ENCODE measurements at places on chromosomes 12 and 14.

GRCh38 chr12:122368361-122369073, 54.0 kb downstream of the CLIP1 start:
- DNase-seq = no peak

GRCh38 chr12:107079172-107080011, 14.0 kb downstream of the CRY1 start:
- no peak for DNase-seq

DNA sequence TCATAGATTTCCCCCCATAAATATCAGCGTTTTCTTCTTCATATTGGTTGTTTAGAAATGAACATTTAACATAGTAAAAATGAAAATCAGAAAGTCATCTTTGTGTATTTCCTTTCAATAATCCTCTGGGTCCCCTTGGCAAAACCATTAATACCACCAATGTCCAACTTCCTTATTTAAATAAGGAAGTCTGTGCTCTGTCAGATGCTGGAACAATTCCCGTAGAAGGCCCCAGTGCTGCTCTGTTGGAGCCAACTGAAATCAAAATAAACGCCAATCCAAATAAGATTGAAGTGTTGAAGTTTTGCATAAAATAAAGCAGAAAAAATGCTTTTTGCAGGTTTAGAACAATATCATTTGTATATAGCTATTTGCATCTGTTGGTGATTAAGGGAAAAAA, 93.1 kb downstream of the PPM1H start:
- no peak for DNase-seq

GRCh38 chr12:14907953-14908352, 22.3 kb upstream of the MGP start:
- DNase-seq = no peak

DNA sequence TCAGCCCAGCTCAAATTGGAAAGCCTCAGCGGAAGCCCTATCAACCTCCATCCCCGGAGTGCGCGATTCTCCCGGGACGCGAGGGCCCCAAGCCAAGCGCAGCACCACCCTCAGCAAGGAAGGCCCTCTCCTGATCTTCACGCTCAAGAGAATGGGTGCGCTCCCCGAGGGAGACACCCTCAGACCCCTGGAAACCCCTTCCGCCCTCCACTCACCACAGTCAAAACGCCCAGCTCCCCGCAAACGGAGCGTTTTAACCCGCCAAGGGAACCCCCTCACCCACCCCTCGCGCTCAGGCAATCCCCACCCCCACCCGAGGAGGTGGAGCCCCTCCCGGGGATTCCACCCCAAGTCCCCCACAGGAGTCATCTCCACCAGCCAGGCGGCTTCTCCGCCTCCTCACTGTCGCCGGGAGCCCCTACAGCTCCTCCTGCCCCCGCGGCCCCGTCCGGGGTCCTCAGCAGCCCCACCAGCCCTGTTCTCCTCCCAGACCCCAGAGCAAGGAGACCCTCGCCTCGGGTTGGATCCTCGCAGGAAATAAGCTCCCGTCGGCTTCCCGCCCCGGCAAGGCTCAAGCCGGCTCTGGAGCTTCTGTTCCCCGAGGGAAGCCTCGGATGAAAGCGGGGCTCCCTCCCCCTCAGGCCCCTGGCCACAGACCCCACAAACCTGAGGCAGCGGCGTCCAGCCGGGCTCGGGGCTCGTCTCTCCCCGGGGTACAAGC, 507 bp downstream of the BAZ2A start:
- no peak for DNase-seq

DNA sequence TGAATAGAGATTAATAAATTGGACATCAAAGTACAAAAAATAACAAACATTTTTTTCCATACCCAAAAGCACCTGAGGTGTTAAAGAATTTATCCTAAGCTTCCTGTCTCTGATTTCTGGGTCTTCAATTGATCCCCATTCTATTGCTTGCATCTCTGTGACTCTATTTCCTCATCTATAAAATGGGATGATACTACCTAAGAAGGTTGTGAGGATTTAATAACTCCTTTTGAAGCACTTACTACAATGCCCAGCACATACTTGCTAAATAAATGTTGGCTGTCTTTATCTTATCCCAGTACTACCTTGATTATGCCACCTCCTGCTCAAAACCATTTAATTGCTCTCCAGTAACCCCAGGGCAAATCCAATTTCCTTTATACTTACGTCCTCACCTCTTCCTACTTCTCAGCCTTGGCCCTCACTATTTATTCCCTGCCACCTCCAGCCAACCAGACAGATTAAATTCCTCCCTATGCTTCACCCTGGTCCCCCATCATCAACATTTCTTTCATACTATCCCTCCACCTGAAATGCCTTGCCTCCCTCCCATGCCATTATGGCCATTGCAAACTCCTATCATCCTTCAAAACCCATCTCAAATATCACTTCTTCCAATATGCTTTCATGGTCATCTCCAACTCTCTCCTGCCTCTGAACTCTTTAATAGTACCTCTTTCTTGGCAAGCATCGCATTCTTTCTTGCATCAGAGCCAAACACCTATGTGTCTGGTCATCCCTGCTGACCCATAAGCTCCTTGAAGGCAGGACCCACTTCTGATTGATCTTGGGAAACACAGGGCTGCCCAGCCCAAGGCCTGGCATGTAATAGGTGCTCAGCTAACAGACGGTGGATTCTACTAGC, 7.9 kb upstream of the ASIC1 start:
- no peak for DNase-seq

- no peak for DNase-seq
These were observed 2.5 kb upstream of the INF2 start for GRCh38 chr14:104686624-104687517.

DNA sequence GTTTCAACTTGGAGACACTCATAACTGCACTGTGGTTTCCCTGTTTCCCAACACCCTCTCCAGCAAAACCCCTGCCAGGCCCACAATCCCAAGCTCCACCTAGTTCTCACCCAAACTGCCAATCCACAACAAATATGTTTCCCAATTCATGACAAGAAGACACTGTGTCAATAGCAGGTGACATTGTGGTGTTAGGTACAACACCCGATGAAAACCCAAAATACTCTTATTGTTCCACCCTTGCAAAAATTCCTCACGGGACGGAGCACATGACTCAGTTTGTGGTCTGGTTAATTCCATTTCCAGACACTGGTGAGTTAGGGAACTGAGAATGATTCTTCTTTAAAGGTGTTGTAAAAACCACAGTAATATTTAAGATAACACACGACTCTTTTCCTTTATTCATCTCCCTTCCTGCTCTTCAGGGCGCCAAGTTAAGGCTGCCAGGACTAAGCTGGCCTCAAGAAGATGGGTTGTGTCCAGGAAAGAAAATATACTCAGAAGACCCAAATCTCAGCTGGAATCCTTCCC, 735.5 kb downstream of the MED13L start:
- DNase-seq = no peak

DNA sequence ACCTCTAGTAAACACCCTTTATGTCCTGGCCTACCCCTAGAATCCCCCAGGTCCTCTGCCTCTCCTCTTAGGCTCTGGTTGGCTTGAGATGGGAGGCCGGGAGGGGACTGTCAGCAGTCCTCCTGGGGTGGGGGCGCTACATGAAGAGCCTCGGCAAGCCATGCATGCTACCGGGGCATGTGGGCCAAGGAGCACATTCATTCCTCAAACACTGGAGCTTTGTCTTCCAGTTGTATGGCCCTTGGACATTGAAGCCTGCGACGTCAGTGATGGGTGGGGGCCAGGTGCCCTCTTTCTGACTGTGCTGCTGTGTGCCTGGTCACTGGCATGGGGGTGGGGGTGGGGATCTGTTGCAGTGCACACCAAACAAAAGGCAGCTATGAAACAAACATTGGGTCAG, 15.8 kb upstream of the CELA1 start:
- DNase-seq = no peak

DNA sequence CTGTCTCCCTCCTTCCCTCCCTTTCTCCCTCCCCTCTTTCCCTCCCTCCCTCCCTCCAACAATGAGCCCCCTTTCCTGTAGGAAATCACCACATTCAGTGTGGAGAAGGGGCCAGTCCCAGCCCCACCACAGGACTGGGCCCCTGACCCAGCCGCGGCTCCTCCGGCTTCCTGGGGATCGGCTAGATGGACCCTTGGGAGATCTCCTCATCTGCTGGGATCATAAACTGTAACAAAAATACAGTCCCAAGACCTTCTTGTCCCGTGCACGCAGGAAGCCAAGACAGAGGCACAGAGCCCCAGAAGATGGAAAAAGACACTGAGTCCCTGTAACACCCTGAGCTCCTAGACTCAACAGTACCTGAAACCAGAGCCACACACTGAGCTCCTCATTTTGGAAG, 23.9 kb downstream of the DIO3 start:
- no peak for DNase-seq

DNA sequence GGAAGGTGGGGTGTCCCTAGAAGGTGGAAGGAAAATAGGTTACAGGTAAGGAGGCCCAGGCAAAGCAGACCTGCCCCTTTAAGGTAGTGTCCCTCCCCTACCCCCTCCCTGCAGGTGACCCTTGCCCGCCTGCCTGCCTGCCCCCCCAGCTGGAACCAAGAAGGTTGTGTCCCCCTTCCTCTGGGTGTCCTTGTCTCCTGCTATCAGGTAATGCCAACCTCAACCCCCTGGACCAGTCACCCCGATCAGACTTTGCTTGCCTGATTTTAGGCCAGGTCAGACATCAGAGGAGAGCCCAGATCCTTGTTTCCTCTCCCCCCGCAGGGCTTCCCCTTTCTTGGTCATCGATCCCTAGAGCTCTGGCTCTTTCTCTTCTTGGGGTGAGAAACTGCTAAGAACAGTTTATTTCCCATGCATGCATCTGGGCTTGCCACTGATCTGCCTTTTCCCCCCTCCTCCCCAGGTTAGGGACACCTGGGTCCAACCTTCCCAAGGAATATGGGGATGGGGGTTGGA, at the start of gene SLC39A5:
Gene SLC39A5 (plus strand): TSS at position 136 of the 516 bp plus-strand sequence. CDS start 1,224 bp downstream, outside the sequence.
- no peak for DNase-seq

DNA sequence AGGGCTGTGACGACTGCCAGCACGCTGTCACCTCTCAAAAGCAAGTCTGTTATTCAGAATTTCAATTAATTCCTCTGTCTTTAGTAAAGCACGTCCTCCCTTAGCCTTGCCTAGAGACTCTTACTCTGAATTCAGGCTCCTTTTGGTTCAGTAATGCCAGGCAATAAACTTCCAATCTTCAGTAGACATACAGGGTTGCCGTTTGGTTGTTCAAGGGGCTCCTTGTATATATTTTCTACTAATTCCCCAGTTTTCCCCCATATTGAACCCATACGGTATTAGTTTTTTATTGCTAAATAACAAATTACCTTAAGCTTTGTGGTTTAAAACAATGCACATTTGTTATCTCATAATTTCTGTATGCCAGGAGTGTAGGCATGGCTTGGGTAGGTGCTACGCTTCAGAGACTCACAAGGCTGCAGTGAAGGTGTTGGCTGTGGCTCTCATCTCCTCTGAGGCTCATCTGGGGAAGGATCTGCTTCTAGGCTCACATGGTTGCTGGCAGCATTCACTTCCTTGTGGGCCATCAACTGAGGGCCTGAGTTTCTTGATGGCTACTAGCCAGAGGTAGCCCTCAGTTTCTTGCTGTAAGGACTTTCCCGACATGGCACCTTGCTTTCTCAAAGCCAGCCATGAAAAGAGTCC, 7.3 kb upstream of the CLECL1 start:
- DNase-seq = no peak

GRCh38 chr14:36167431-36167830, 9.1 kb downstream of the PTCSC3 start:
- DNase-seq = no peak

DNA sequence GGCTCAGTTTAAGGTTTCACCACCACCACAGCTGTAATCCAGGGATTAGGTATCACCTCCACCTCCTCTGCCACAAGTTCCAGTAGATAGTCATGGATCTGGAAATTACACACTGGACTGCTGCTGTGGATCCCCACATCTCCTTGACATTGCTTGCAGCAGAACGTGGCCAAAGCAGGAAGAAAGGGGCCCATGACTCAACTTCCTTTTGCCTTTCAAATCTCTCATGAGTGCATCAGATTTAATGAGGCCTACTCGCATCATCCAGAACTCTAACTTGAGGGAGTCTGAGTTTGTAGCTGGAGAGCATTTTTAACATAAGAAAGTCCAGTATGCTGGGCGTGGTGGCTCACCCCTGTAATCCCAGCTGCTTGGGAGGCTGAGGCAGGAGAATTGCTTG, 29.2 kb upstream of the TMED10 start:
- DNase-seq = no peak

- no peak for DNase-seq
These were observed 619.6 kb downstream of the FSCB start for GRCh38 chr14:43887523-43887922.

GRCh38 chr12:55250944-55251343, 6.5 kb downstream of the OR6C74 start:
- no peak for DNase-seq

DNA sequence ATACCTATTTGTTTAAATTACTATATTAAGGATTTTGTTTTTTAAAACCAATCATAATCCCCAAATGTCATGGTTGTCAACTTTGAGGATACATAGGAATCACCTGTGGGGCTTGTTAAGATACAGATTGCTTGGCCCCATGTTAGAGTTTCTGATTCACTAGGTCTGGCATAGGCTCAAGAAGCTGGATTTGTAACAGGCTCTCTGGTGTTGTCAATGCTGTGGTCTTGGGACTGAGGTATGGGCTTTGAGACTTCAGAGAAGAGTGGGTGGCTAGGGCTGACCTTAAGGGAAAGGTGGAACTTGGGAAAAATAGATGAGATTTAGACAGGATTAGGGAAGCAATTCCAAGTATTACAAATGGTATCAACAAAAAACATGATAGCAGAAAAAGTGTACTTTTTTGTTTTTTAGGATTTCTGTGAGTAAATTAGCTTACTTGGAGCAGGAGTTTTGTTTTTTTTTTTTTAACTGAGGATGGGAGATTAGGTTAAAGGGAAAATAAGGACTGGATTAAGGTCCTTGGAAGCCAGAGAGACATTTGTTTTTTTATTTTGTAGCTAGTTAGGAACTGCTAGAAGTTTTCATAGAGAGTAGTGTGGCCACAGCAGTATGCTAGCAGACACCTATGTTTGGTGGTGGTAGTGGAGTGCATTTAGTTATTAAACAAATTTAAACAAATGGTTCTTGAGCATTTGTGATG, 88.6 kb downstream of the RAD51B start:
- DNase-seq = no peak

DNA sequence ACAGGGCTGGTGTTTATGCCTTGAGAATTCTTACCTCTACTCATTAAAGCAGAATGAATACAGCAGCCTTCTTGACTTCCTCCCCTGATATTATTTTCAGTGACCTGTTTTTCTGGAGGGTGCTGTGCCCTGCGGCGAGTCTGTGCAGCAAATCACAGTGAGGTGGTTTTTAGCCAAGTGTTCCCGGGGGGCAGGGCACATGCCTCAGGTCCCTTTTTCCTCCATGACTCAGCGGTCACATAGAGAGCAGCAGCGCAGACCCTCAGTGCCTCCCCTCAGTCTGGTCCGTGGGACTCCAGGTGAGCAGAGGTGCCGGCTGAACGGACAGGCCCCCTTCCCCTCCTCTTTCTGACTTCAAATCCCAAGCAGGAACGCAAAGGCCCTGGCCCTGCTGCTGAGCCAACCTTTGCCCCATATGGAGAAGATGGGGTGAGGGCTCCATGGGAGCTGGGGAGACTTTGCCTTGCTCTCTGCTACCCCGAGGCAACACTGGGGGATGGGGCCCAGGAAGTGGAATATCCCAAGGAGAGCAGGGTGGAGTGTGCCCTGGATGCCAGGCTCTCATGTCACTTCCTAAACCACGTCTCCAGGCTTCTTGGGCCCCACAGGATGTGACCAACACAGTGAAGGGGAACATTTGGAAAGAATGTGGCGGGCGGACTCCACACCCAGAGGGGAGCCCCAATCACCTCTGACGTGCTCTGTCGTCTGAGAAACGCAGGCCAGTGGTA, 90.0 kb downstream of the DHRS2 start:
- DNase-seq = no peak
